Esophagus squamous epithelium (tissue), 5 donors: ENCODE measurements at places on chromosomes 7 and 10.

DNA sequence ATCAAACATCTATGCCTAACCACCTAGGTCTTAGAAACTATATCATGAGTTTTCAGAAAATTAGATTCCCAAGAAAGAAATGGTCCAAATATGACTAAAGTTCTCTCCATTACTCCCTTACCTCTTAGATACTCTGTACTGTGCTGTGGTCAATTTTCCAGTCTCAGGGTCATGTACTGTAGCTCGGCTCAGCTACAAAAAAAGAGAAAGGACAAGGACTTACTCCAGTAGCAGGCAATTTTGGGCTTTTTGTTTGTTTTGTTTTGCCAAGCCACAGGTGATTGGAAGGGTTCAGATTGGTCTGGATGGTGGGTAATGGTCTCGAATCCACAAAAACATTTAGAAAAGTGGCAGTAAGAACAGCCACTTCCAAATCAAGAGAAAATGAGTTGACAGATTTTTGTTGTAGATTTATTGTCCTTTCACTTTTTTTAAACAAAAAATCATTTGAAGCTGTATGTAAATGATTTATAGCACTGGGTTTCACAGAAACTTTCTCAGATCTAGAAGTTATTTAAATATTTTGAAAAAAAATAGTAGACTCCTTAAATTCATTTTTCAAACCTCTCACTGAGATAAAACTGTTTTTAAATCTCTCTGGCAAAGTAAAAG, 52.8 kb downstream of the P4HA1 start:
- DNase-seq = no peak

DNA sequence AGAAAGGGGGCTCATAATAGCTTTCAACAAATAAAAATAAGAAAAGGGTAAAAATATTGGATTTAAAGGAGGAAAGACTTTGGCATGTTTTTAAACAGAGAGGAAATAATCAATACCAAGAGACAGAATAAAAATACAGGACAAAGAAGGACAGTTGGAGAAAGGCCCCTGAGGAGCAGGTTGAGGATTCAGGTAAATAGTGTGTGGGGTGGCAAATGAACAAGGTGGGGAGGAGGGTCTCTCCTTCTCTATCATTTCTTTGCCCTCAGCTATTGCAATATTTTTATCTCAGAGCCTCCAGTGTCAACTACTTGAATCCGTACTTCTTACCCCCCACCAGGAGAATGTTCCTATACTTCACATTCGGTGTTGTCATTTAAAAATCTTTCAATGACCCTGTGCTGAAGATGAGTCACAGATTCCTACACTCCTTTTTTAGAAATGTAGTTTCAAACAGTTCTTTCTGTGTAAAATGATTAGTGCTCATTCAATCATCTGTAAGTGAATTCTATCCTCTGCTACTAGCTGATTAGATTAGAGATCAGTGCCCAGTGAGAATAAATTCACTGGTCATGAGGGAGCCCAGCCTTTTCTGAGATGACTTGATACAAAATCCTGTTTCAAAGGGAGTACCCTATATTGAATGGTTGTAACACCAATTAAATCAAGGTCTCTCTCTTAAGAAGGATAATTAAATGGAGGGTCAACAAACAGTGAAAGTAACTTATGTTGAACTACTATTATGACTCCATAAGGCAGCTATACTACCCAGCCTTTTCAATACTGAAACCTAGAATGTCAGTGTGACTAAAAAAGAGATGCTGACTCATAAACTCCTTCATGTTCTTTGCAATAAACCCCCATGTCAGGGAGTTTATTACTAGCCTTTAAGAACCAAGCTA, 50.4 kb upstream of the WNT16 start:
- no peak for DNase-seq

DNA sequence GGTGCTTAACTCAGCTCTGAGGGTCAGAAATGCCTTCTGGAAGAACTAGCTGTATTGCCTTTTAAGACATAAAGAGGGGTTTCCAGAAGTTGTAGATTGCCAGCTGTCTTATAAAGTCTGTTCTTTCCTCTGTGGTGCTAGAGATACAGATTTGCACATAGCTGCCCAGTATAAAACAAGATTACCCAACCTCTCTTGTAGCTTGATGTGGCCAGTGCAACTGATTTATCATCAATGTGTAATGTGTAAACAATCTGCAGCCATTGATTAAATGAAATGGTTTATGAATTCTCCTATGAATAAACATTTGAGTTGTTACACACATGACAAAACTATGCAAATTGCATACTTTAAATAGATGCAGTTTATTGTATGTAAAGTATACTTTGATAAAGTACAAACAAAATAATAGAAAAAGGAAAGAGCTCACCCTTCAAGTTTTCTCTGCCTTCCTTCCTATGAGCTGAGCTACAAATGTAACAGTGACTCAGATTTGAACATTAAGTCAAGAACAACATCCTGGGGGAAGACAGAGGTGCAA, 195.2 kb downstream of the TMEM26 start:
- no peak for DNase-seq

DNA sequence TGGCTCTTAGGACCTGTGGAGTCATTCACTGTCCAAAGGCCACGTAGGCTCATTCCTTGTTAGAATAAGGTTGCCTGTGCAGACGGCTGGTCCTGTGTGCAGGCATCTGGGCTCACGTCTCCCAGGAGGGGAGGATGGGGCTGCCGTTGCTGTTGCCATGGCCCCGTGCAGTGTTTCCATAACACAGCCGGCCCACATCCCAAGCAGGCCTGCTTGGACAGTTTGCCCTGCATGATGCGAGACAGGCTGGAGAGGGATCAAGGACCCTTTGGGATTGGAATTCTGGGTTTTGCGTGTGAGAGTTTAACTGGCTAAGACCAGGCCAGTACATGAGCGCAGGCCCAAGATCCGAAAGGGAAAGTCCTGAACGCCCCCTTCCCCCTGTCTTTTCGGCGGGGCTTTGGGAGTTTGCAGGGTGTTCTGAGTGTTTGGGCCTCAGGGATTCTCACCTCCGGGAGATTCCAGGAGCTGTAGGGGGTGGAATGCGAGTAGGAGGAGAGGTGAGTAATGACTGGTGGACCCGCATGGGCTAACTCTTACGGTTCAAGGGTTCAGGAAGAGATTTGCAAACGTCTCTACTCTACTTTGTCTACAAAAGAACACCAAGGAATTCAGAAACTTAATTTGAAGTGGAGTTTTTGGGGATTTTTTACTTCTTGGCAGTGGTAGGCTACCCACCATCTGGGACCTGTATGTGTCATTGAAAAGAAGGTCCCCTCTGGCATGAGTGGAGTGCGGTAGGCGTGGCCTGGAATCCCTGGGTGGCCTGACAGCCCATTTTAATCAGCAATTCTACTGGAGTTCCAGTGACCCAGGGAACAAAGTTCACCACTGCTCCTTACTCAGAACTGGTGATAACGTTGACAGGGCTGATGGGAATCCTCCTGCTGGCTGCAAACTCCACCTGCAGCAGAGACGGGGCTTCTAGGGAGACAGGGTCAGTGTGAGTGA, 125.4 kb downstream of the ITIH5 start:
- DNase-seq = no peak

- no peak for DNase-seq
These were observed 498.3 kb downstream of the SORCS3 start for GRCh38 chr10:105139363-105139896.

DNA sequence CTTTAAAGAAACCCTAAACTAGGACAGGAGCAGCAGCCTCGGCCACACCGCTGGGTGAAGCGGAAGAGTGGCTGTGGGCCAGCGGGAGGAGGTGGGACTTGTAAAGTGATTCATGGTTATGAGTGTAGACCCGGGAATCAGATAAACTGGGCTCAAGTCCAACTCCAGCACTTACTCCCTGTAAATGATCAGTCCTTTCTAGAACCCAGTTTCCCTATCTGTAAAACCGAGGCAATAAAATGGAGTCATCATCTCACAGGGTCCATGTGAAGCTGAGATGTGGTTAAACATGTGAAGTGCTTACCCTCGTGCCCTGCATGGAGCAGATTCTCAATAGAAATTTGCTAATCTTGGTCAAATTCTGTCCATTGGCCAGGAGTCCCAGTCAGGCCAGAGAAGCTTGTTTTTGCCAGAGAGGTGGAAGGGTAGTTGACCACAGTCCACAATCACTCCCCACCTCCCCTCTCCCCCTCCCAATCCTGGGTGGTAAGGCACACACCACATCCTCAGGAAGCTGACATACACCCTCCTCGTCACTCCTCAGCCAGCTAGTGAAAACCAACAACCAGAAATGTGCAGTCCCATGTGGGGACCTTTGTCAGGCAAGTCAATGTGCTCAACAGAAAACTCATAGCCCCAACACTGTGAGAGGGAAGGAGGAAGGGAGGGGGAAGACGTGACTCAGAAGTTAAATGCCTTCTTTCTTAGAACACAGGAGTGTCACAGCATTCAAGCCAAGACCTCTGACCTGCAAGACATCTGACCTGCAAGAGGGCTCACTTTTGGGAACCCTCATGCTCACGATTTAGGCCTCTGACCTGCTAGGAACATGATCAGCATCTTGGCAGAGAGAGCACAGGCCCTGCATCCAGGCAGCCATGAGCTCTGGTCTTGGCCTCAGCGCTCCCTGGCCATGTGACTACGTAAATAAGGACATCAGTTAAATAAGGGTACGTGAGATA, 145.1 kb downstream of the PLXNA4 start:
- no peak for DNase-seq

DNA sequence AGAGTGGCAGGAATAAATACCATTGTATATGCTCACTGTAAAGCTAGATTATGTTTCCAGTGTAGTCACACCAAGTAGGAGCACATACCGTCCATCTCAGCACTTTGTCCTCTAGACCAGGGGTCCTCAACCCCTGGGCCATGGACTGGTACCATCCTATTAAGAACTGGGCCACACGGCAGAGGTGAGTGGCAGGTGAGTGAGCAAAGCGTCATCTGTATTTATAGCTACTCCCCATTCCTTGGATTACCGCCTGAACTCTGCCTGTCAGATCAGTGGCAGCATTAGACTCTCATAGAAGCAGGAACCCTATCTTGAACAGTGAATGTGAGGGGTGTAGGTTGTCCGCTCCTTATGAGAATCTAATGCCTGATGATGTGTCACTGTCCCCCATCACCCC, 735.3 kb downstream of the MAGI2 start:
- no peak for DNase-seq

DNA sequence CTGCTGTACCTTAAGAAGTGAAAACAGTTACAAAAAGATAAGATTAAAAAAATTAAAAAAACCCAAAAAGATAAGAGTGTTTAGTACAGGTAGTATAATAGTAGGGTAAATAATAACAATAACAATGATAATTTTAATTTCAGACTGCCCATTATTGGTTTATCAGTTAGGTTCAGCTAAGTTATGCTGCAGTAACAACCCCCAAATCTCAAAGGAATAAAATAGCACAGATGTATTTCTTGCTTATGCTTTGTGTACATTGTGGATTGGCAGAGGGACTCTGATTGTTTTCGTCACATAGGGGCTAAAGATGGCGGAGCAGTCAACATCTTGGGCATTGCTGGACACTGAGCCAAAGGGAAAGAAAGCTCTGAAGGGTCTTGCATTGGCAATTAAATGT, 264.6 kb downstream of the LRMDA start:
- no peak for DNase-seq

DNA sequence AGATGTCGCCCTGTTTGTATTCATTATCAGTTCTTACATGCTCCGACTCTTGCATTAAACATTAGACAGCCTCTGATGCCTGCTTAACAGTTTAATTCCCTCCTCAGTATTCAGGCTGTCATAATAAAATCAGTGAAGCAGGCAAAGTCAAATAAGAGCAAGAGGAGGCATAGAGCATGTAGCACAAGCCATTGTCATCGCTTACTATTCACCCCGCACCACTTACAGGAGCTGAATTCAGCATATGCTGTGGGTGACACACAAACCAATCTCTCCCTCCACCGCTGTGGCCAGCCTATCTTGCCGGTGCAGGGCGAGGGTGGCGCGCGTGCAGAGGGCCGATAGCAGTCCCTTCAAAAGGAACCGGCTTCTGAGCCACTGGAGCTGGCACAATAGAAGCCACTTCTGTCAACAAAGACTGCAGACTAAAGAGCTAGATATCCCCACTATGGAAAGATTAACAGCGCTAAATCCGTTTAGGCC, 433.2 kb upstream of the MGMT start:
- no peak for DNase-seq

DNA sequence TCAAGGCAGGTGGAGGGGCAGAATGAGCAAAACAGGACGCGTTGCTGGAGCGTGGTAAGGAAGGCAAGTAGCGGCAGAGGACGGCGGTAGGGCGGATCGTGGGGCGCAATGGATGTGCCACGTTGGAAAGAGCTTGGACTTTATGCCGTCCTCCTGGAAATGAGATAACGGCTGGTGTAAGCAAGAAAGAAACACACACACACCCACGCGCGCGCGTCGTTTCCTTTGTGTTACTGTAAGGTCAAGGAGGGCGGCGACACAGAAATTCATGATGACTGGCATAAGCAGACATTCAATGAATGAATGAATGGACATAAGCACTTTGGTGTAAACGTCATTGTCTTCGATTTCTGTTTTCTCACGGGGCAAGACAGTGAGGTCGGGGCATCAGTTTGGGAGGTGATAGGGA, 683 bp upstream of the ENTPD7 start:
- peak; percentile 27 for DNase-seq

DNA sequence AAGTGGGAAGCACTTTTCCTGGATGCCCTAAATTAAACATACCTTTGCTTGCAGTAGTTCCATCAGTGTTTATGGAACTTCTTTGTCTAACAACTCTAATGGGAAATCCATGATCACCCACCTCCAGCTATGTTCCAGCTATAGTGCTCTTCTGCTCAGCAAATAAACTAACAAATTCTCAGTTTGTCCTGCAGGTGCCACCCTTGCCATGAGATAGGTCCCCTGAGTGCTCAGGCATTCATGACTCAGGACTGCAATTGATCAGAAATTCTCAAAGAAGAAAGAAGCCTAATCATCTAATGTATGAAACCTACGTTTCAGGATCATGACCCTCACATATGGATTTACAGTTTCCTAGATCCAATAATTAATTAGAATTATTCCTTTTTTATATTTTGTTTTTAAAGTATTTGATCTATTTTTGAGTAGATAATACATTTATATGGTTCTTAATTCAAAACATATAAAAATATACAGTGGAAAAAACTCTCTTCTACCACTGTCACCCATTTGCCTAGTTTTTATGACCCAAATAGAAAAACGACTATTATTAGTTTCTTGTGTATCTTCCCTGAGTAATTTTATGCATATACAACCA, 48.7 kb upstream of the DYNC1I1 start:
- no peak for DNase-seq

GRCh38 chr7:117706210-117706609, 167.0 kb downstream of the CTTNBP2 start:
- DNase-seq = no peak

GRCh38 chr10:114384181-114384580, 20.1 kb downstream of the AFAP1L2 start:
- no peak for DNase-seq

GRCh38 chr10:116710076-116710475, 32.3 kb downstream of the HSPA12A start:
- no peak for DNase-seq
